Activated CD4-positive, alpha-beta T cell treated with anti-CD3 and anti-CD28 coated beads, Interleukin-10, Interleukin-2, amounts not matched to agents 100 ng/mL and 50 ng/mL, durations not matched to agents 16 hours and 8 hours (primary cell): ENCODE measurements at places on chromosomes 7 and 10.
A peak's percentile ranks its signal among the peaks of the same experiment; 100 is the strongest.

- DNase-seq = no peak
These were observed 33.3 kb downstream of the DNAJB12 start for GRCh38 chr10:72321248-72322029.

GRCh38 chr7:15158141-15158810, 255.7 kb upstream of the DGKB start:
- DNase-seq = no peak

- DNase-seq = no peak
These were observed 20.8 kb downstream of the MYO3A start for GRCh38 chr10:25954851-25955250.

DNA sequence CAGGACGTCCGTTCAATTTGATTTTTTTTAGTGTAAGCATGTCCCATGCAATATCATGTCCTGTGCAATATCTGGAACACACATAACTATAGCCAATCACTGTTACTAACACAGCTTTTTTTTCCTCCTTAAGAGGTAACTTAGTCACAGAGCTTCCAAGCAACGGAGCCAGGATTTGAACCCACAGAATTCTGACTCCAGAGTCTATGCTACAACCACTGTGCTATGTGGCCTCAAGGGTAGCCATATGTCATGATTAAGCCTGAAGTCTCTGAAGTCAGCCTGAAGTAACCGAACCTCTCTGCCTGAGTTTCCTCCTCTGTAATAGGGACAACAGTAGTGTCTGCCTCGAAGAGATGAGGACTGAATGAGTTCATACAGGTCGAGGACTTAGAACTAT, 42.2 kb upstream of the TCF7L2 start:
- no peak for DNase-seq

- no peak for DNase-seq
These were observed 52.1 kb downstream of the TBATA start for GRCh38 chr10:70733051-70733450.

DNA sequence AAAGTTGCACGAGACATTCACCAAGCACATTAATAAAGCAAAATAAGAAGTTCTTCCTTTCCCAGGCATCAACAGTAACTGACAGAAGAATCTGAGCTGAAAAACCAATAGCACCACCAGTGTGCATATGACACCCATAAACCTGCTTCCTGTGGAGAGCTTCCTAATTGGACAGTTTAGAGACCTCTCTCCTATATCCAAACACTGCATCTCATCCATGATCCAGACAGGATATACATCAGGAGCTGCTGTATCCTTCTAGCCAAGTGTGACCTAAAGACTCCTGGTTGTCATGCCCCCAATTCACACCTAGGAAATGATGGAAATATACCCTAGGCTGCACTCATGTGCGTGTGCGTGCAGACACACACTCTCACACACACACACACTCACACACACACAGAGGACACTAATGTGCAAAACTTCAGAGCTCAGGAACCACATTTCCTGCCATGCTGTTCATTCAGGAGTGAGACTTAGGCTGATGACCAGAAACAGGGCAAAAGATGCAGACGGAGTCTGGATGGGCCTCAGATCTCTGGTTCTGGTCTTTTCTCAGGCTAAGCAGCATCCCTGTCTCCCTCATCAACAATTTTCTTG, 58.0 kb downstream of the MAP3K8 start:
- no peak for DNase-seq

DNA sequence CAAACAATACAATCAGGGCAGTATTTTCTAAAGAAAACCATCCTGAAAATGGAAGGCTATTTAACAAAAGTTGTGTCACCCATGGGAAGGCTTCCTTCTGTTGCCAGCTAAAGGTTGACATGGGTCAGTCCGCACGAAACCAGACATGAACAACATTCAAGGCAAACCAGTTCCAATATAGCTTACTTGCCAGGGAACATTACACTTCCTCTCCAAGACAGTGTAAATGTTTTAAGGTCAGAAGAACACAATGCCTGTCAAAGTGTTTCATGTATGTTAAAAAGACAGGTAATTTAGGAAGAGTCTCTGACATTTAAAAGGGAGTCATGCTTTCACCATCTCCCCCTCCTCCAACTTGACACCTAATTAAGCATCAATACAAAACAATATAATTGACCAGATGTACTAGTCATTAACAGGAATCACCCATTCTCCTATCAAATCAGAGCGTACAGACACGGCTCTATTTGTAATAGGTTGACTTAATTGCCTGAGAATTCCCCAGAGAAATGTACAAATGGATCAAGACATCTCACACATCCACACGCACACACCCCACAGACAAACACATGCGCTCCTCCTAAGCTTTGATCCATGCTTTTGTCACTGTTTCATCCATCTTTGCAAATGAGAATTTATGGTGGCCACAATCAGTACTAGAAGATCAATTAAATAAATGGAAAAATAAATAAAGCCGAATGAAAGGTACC, 69.5 kb downstream of the CACNA2D1 start:
- no peak for DNase-seq

DNA sequence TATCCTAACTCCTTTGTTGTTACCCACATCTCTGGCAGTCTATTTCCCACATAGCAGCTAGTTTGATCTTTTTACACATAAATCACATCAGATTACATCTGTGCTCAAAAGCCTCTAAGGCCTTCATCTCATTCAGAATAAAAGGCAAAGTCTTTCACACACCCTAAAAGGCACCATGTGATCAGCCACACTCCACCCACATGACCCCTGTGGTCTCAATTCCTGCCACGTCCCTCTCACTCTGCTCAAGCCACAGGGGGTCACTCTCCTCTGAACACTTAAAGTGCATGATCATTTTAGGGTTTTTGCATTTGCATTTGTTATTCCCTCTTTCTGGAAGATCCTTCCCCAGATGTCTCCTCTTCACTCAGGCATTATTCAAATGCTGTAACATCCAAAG, 30.8 kb downstream of the ELAPOR2 start:
- no peak for DNase-seq

- peak; percentile 60 for DNase-seq
These were observed 94.0 kb downstream of the ADARB2 start for GRCh38 chr10:1643161-1643907.

DNA sequence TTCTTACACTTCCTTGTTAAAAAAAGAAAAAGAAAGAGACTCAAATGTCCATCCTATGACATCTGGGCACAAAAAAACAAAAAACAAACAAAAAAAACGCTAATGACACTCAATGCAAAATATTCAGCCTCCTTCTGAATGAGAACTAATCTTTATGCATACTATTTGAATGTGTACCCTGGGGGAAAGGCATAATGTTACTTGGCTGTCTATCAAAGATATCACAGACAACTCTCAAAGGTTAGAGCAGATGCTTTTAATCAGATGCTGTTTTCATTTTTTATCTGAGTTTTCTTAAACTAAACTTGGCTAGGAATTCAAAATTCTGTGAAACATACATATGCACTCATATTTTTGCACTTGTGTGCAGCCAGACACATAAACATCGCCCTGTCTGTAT, 745.8 kb downstream of the CNTNAP2 start:
- DNase-seq = no peak

- no peak for DNase-seq
These were observed 34.6 kb downstream of the TLX1 start for GRCh38 chr10:101165736-101166135.

- no peak for DNase-seq
These were observed 129.5 kb downstream of the GRM8 start for GRCh38 chr7:127123220-127123619.

- peak; percentile 7 for DNase-seq
These were observed 25.6 kb upstream of the CRTAC1 start for GRCh38 chr10:98055841-98056516.

DNA sequence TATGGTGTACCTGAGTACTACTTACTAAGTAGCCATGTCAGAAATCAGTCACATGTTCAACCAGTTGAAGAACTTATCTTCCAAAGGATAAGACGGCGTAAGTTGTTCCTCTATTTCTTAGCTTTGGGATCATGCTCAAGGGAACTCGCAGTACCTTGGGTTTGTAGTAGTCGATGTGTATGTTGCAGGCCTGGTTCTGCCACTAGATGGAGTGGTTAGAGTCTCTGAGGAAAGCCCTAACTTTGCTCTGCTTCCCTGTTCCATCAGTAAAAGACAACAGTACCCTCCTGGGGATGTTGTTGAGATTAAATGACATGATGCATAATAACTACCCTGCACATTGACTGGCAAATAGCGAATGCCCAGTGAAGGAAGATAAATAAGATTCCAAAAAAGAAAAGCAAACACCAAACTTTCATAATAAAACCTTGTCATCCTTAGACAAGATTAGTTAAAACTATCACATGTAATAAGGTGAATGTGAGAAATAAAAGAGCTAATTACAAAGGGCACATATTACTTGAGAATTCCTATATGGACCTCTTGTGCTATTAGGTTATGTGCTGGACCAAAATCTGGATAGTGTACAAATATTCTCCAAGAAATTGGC, 165.9 kb downstream of the ABCA13 start:
- DNase-seq = peak; percentile 13

DNA sequence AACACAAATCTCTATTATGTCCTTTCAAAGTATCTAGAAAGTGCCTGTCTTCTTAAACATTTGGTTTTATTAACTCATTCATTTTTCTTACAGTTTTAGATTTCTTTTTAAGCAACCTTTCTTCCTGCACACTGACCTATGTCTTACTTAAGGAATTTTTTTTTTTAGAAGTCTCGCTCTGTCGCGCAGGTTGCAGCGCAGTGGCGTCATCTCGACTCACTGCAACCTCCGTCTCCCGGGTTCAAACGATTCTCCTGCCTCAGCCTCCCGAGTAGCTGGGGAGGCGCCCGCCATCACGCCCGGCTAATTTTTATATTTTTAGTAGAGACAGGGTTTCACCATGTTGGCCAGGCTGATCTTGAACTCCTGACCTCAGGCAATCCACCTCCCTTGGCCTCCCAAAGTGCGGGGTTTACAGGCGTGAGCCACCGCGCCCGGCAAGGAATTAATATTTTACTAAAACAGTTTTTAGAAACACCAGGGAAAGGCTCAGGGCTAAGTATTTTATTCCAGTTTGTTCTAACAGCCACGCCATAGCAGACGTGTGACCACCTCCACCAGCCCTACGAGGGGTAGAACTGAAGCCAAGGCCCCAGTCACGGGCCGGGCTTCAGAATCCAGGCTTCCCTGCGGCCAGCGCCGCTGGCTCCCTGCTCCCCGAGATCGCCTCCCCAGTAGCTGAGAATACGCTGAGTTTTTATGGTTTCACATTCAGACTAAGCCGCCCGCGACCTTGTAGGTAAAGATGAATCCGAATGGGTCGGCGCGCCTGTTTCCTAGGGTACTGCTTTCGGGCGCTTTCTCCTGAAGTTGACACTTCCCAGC, 941 bp upstream of the LUC7L2 start:
- DNase-seq = peak; percentile 64

GRCh38 chr7:107560898-107561516, 2.7 kb downstream of the COG5 start:
- peak; percentile 53 for DNase-seq

- DNase-seq = peak; percentile 18
These were observed 8.0 kb upstream of the HSPB1 start for GRCh38 chr7:76294344-76295024.

- DNase-seq = no peak
These were observed 53.0 kb downstream of the WNT2 start for GRCh38 chr7:117269886-117270285.

DNA sequence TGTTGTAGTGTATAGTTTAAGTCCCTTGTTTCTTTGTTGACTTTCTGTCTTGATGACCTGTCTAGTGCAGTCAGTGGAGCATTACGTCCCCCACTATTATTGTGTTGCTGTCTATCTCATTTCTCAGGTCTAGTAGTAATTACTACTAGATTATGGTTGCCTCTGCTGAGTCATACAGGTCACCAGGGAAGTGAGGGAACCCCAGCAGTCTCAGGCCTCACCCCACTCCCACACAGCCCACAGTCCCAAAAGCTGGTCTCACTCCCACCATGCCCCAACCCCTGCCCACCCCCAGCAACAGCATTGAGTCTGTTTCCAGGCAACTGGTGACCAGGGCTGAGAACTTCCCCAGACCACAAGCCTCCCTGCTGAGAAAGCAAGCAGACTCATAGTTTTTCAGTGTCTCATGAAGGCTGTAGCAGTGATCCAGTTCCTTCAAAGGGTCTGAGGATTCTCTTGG, 88.0 kb downstream of the PLXDC2 start:
- no peak for DNase-seq

DNA sequence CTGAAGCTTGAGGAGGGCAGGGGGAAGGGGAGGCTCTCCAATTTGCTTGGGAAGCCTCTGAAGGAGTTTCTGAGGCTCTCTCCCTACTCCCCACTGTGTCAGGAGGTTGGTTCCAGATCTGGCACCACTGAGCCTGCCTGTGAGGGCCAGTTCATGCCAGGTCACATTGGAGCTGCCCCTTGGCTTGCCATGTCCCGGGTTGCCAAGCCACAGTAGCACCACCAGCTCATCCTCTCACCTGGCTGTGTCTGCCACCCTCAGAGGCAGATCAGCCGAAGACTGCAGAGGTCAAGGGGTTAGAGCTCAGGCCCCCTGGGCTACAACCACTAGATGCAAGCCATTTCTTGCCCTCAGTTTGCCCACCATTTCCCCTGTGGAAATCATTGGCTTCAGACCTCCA, 3.1 kb downstream of the C10orf71 start:
- DNase-seq = no peak

DNA sequence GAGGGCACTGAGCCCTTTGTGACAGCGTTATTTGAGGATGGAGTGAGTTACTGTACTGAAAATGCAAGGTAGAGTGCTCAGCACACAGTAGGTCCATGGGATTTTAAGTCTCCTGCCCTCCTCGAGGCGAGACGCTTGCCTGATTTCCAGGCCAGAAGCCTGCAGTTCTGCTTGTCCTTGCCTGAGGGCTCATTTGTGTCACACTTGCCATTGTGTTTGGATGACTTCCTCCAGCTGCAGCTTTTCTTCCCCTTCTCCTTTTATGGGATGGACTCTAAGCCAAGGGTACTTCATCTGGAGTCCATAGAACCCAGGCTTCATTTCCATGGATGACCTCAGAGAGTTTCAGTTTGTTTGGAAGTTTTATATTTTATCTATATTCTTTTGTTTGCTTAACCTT, 304.2 kb upstream of the BMPER start:
- no peak for DNase-seq

DNA sequence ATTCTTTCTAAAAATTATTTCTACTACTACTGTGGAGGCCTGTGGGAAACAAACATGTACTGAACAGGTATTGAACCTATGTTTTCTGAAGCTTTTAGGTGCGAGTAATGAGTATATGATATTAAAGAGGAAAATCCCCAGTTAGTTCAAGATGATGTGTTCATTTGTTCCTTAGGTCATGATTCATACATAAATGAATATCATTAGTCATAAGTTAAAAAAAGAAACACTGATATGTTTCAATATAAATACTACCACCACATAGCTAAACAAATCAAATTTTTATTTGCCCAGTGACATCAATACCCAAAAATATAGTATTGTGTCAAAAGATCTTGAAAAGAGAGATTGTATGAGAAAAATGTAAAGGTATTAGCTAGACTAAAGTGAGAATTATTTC, 210.7 kb upstream of the GNAI1 start:
- DNase-seq = no peak
